Epithelial cell of prostate (primary cell): ENCODE measurements at places on chromosomes 7 and 10.

DNA sequence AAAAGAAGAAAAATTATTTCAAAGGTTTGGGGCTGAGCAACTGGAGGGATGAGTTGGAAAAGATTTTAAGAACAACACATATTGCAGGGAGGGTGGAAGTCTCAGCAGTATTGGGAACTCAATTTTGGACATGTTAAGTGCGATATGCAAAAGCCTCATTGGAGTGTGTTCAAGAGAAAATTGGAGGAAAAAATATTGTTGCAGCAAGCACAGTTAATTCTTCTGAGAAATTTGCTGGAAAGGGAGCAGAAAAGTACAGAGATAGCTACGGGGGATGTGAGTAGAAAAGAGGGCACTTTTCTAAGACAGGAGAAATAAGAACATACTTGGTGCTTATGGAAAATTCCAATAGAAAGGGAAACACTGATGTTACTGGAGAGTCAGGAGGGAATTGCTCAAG, 59.8 kb upstream of the MAGI2 start:
- no peak for DNase-seq

- DNase-seq: no peak
Measured at GRCh38 chr10:10313149-10313835, 704.4 kb upstream of the CELF2 start.

- DNase-seq: no peak
Measured at GRCh38 chr10:3548702-3549101, 236.3 kb downstream of the KLF6 start.

DNA sequence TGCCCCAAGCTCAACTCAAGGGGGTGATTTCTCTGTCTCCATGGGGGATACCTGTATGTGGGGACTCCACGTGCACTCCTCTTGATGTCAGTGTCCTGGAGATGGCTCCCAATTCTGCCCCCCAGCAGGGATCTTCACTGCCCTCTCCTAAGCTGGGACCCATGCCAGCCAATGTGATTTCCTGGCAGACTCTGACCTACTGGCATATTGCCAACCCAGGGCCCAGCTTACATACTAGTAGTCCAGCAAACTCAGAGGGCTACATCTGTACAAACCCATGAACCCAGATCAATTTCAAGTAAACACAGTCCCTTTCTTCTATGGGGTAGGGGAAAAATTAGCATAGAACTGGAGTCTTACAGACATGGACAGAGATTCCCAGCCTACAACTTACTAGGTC, 26.2 kb upstream of the BMPR1A start:
- DNase-seq: no peak

DNA sequence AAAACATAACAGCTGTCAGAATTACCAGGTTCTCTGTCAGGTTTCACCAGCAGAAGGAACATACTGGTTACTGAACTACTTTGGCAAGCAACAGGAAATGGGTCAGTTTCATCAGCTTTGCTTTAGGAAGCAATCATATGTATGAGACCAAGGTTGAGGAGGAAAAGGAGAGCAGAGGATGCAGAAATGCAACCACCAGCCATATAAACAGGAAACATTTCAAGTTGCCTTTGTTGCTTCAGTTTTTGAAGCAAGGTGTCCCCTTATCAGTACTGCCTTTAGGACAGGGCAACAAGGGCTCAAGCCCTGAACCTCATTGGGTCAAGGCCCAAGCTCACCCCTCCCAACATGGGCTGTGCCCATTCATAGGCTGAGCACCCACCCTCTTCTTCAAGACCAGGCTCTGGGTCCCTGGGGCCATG, 10.2 kb downstream of the HIPK2 start:
- DNase-seq: no peak

- no peak for DNase-seq
Measured at GRCh38 chr7:25820432-25821040, 331.5 kb upstream of the NFE2L3 start.

DNA sequence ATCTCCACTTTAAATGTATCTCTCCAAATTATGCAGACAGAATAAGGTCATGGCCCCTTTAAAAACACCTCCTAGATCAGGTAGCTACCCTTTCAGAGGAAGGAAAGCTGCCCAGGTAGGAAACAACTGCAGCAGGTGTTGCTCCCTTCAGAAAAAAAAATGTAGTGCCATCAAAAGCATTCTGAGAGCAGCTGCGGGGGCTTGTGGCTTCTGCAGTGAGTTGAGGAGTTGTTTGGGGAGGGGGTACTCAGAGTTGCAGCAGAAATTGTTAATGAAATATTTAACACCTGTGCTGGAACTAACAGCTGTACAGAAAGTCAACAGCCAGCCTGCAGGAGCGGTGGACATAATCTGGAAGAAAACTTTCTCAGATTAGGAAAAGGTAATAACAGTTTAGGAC, 24.0 kb downstream of the CDHR3 start:
- DNase-seq: no peak

DNA sequence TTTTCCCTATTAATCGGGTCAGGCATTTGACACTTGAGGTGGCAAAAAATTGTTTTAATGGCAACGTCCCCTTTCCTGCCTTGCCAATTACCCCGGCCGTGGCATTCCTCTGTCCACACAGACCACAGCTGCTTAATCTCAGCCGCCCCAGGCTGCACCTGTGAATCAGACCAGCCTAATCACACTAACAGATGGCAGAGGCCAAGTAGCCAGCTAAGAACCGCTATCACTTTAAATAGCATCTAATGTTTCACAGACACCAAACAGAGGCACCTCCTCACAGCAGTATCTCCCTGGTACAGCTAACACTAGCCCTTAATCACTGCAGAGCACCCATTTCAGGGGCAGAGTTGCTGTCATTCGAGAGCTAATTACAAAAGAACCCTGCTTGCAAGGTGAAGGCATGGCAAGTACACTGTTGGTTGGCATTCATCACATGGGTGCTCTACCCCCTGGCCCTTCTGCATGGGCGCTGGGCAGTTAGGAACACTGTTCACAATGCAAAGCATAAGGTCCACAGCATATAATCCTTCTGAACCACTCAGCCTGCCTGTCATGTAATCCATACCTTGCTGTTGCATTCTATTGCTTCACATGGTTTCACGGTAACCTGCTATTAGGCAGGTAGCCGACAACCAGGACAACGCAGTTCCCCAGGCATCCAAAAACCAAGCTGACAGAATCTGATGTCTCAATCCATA, 38.8 kb downstream of the FGFR2 start:
- DNase-seq: no peak
